ENCODE measurements at places on chromosomes 12 and 14.
A peak's percentile ranks its signal among the peaks of the same experiment; 100 is the strongest.

GRCh38 chr14:101231828-101232227, 328.3 kb upstream of the RTL1 start:
- no peak for DNase-seq

GRCh38 chr12:89040146-89040964, 311.9 kb downstream of the DUSP6 start:
- DNase-seq, result peak; percentile 32

- DNase-seq, result no peak
Observed at GRCh38 chr14:105838591-105839424, 312.4 kb downstream of the TMEM121 start.

DNA sequence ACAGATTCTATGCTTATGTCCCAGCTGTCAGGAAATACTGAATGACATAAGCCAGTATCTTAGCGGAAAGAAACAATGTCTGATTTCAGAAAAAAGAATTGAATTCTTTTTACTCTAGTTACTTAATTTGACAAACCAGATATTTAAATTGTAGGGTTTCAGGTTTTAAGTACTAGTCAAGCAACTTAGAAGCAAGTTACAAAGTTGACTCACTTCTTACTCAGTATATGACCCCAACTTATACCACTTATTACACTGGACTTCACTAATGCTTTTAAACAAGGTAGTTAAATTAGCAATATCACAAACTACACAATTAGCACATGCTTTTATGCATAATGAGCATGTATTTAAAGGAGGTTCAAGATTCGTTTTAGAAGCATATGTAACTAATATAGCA, 7.1 kb downstream of the GMFB start:
- no peak for DNase-seq

DNA sequence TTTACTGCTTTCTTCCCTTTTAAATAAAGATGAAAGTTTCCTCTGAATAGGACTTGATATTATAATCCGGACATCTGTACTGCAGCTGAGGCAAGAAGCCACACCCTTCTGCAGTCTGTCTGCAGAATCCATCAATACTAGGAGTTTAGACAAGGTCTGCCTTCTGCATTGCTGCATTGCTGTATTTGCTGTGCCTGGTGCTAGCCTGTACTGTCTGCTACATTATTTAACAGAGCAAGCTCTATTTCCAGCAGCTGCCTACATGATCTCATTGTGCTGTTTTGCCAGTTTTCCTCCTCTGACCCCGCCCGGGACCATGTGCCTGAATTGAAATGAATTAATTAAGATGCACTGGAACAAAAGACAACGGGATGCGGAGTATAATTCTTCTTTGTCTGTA, 1.7 kb downstream of the TUBA1A start:
- no peak for DNase-seq

DNA sequence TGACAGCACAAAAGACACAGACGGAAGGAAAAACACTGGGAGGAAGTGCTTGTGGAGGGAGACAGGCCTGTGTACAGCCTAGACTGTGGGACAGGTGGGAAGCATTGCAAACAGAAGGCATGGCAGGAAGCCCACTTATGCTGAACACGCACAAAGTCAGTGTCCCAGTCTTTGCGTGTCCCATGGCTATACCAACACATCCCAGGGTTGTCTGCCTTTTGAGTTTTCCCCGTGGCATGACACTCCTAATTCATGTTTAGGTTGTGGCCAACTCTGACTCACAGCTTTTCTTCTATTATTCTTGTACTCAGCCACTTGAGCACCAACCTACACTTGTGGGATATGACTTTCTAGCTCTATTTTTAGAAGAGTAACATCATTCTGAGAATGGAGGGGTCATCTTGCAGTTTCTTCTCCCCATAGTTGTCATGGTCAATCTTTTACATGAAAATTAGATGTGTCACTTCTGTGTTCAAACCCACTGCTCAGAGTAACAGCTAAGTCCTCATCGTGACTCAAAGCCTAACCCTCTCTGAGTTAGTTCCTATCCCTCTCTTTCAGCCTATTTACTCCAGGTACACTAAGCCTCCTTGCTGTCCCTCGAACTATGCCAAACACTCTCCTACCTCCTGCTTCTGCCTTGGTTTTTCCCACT, 27.5 kb upstream of the JPH4 start:
- no peak for DNase-seq

GRCh38 chr14:54251356-54251755, 145.5 kb upstream of the CDKN3 start:
- DNase-seq, result no peak

GRCh38 chr14:64186231-64187129, 107.7 kb downstream of the ESR2 start:
- DNase-seq, result no peak

- no peak for DNase-seq
Observed at GRCh38 chr12:97921979-97922722, 459.5 kb downstream of the RMST start.

- no peak for DNase-seq
Observed at GRCh38 chr14:95835121-95835730, 41.4 kb upstream of the TUNAR start.

- peak; percentile 29 for DNase-seq
Observed at GRCh38 chr12:90909069-90909770, 45.8 kb downstream of the CCER1 start.

- no peak for DNase-seq
Observed at GRCh38 chr12:4145990-4146859, 127.3 kb upstream of the CCND2 start.

- no peak for DNase-seq
Observed at GRCh38 chr12:132311201-132311915, 18.0 kb downstream of the GALNT9 start.

DNA sequence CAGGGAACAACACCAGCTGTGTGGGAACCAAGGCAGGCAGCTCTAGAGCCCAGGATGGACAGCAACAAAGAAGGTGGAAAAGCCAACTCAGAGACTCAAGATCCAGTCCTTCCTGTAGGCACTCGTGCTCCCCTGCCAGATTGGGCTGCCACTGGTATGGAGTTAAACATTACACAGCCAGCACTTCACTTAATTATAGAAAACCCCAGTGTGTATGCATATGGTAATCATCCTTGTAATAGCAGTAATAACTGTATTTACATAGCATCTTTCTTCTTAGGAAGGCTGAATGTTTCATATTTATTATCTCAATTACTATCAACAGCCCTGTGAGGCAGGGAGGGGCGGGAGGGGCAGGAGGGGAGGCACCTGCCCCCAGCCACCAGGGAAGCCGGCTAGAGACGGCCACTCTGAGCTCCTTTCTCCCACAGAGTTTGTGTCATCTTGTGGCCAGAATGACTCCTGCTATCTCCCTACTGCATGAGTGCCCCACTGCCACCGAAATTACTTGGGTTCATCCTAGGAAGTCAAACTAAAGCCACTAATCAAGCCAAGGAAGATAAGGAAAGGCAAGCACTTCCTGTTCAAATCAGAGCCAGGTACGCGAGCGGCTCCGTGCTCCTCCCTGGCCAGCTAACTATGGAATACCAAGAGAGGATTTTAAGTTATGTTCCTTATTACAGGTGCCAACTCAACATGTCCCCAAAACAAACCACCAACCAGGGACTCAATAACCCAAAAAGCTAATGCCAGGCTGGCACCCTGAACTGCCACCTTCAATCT, 15.7 kb upstream of the RAB35 start:
- no peak for DNase-seq

- DNase-seq, result no peak
Observed at GRCh38 chr14:82432301-82433105, 898.9 kb upstream of the SEL1L start.

GRCh38 chr14:101634202-101634849, 73.0 kb downstream of the DIO3 start:
- no peak for DNase-seq

DNA sequence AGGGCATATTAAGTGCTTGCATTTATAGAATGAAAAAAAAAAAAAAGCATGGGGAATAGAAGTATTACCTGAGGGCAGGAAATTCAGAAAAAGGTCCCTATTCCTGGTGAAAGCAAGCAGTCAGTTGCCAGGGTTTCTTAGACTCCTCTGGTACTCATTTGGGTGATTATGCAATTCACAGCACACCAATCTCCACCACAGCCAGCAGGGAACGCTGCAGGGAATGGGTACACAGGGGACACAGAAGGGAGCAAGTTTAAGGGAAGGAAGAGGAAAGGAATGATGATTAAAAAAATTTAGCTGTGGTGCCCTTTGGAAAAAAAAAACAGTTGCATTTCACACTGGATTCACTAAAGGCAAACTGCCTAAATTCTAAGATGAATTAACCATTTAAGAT, 14.2 kb downstream of the BLTP3B start:
- peak; percentile 41 for DNase-seq

- DNase-seq, result no peak
Observed at GRCh38 chr12:1852076-1852475, 31.7 kb downstream of the LRTM2 start.
